ENCODE measurements at places on chromosomes 5 and 9.

DNA sequence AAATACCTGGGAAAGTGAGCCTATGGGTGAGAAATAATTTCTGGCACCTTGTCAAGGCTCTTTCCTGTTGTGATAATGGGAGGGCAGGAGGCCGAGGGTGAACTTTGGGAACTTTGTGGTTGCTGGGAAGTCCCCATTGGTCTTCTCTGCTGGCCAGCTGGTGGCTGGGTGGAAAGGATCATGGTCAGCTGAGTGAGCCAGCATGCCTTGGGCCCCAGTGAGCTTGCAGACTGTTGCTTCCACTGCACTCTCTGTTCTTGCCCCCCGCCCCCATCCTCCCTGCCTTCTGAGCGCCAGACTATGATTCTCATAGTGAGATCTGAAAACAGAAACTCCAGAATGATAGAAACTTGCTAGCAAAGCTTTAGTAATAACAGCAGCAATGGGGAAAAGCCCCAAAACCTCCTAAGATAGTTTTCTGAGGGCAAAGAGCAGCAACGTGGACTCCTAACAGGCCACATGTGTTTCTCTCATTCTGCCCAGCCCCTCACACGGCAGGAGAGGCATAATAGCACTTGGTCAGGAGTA, 139.2 kb upstream of the SMARCA2 start:
- DNase-seq: no peak

DNA sequence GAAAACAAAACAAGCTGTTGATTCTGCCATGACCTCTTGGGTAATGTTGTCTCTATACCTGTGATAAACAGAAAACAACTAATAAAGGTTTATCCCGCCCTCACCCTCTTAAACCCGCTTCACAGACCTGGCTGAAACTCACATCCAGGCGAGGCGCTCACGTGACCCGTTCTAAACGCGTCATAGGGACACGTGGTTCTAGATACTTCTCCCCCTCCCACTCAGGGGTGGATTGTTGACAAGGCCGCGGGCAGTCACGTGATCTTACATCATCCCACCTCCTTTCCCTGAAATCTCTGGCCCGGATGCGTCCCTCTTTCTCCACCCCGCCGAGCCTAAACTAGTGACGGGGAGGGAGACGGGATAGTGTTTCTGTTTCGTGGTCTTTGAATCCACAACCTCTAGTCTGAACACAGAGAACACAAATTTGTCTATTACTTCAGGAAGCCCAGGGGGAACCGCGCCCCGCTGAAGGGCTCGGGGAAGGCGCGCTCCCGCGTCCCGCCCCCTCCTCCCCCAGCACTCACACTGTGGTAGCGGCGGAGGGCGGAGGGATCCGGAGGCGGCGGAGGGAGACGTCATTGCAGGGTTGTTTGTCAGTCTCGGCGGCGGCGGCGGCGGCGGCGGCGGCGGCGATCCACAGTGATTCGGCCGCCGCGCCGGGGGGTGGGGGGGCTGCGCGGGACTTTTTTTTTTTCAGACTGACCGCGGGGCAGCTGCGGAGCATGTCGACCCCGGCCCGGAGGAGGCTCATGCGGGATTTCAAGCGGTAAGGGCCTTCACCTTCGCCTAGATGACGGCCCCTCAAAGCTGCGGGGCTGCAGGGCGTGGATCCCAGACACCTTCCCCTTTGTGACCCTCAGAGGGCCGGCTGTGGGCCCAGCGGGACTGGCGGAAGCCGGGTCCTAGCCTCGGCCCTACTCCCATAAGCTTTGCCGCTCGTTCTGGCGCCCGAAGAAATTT, at the start of gene UBE2B:
Gene UBE2B, plus strand, starts transcription at position 699 of the 963 bp plus-strand sequence. Its CDS starts 27 bp downstream, at position 726.
- DNase-seq: peak; percentile 99

DNA sequence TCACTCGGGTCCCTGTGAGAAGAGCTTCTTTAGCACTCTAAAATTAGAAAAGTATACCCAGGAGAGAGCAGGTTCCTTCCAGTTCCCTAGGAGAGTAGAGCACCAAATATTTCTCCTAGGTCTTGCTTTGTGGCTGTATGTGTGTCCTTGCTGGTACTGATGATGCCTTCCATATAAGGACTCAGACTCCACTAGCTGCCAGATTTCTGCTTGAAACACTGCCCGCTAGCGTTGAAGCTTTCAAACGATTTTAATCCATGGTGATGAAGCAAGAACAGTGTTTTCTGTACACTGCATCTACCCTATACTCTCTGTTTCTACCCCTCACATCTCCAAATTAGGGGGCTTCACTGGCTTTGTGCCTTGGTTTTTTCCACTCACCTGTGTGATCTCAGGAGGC, 2.4 kb upstream of the SMC2 start:
- DNase-seq: no peak

GRCh38 chr9:37988041-37988440, 81.0 kb downstream of the SHB start:
- DNase-seq: no peak

- no peak for DNase-seq
Observed at GRCh38 chr9:20070336-20070735, 281.5 kb upstream of the SLC24A2 start.

DNA sequence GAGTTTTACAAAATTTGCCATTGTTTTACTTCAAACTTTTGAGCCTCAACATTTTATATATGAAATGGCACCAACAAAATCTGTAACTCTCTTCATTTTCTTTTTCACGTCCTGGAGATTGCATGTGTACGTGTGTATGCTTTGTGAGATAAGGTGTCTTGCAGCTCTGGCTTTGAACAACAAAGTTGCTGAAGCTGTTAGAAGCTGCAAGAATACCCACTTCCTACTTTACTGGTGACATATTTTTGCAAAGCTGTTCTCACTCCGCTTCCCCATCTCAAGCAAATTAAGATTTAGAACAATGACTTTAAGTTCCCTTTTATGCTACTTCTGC, 41.8 kb downstream of the FYB1 start:
- no peak for DNase-seq

DNA sequence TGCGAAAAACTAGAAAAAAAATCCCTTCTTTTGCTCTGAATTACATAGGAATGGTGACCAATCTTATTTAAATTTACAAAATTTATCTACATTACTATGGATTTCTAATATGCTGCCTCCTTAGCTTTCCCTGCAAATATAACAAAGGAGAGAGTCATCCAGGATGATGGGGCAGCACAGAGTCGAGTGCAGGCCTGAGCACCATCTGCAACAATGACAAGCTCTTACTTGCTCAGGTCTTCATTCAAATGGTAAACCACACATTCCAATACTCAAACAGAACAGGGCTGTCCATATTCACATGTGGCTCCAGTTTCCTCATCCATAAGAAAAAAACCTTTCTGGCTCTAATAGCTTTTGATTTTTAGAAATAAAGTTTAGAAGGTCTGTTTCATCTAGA, 33.5 kb upstream of the ZNF354B start:
- DNase-seq: no peak

GRCh38 chr9:81592887-81593266, 96.5 kb downstream of the TLE1 start:
- peak; percentile 57 for DNase-seq

All from Right ventricle myocardium superior (tissue), 1 donor.